Activated CD4-positive, alpha-beta memory T cell treated with anti-CD3 and anti-CD28 coated beads, Interleukin-2, amount 10 ng/mL, durations not matched to agents 7 days and 5 days (primary cell): ENCODE measurements at places on chromosomes 13 and 19.
A peak's percentile ranks its signal among the peaks of the same experiment; 100 is the strongest.

DNA sequence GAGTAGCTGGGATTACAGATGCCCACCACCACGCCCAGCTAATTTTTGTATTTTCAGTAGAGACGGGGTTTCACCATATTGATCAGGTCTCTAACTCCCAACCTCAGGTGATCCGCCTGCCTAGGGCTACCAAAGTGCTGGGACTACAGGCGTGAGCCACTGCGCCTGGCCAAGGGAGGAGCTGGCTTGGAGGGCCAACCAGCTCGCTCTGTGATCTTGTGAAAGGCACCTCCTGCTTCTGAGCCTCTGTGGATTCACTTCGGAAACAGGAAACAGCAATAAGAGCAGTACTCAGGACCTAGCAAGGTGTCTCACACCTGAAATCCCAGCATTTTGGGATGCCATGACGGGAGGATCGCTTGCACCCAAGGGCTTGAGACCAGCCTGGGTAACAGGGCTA lies 2.0 kb upstream of the ELL start:
- DNase-seq, result no peak

DNA sequence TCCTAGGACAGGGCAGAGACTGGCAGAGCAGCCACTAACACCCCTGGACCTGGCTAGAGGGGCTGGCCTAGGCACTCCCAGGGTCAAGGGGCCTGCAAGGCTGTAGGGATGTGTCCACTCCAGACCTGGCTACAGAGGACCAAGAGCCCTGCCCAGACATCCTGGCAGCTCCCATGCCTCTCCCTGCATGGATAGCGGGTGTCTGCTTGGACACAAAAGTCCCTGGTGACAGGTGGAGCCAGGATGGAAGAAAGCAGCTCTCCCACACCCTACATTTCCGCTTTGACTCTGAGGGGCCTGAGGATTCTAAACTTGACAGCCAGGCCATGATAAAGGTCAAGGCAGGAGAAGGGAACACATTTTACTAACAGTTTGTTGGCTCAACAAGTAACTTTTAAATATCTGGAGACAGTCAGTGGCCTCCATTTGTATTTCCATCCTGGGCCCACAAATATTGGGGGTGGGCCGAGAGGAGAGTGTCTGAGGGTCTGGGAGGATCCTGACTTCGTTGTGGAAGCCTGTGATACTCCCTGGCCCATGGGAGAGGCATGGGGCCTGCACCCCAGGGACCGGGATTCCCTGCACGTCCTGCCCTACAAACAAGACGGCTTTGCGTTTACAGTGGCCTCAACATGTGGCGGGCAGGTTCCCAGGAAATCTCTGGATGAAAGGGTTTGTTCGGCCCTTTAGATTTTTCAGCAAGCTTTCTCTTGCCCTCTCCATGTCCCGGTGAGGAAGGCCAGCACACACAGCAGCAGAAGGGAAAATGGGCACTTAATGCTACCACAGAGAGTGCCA lies 19.8 kb upstream of the SLC7A9 start:
- DNase-seq, result no peak

DNA sequence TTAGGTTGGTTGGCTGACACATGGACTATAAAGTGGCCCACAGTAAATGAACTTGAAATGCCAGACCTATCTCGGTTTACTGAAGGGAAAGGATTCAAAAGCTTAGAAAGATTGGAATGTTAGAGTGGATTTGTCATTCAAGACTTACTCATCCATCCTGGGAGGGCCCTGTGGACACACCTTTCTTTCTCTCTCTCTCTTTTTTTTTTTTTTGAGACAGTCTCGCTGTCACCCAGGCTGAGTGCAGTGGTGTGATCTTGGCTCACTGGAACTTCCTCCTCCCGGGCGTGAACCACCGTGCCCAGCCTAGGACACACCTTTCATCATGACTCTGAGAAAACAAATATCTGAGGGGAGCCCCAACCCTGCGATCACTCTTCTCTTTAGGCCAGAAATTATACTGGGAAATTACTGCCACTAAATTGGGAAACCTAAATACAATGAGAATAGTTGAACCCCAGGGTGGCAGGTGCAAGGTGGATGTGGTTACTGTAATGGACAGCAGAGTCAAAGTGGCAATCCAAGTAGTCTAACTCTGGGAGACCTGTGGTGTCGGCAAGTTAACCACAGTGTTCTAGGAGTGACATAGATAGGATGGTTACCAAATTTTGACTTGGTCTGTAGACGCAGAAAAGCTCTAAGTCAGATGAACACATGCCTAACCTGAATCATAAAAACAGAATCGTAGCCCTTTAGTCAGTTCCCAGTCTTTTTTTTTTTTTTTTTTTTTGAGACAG lies 47.1 kb upstream of the ZMYM5 start:
- DNase-seq, result no peak

GRCh38 chr13:87999788-88000187 lies 328.6 kb downstream of the SLITRK5 start:
- DNase-seq, result no peak

DNA sequence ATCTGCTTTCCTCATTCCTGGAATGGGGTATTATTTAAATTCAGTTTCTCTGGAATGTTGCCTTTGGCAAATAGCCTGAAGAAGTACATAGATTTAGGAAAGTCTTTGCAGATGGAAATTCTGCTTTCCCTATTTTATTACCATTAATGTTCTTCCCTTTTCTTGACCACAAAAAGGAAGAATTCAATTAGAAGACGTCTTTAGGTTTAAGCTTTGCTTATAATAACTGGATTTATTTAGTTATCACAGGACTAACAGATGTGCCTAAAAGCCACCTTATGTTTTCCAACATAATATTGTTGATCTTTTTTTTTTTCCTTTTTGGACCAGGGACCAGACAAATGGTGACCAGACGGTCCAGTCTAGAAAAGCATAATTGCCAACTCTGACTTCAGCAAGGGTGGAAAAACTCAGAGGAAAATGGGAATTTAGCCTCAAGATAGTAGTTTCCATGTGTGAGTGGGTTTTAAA lies 210.1 kb upstream of the SPRY2 start:
- no peak for DNase-seq

DNA sequence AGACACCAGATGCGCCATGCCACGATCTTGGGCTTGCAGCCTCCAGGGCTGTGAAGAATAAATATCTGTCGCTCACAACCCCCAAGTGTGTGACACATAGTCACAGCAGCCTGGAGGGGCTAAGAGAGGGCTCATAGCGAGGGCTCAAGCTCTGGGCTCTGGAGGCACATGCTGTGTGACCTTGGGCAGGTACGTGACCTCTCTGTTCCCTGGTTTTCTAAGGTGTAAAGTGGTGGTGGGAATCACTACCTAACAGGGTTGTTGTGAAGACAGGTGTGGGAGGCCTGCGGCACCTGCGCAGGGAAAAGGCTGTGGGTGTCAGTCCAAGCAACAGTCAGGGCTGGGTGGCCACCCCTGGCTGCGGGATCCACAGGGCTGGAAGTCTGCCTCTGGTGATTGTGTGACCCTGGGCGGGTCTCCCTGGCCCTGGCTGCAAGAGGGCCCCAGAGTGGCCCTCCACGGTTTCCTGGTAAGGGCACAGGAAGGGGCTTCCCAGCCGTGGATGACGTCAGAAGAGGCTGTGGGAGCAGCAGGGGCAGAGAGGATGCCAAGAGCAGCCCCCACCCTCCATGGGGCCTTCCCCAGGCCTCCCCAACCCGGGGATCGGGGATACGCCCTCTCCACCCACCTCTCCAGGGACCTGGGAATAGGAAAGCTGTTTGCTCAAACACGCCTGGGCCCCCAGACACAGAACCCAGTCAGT lies 218.8 kb upstream of the SGCG start:
- DNase-seq, result no peak

- no peak for DNase-seq
These were observed 37.3 kb downstream of the ZAR1L start for GRCh38 chr13:32277839-32278238.

DNA sequence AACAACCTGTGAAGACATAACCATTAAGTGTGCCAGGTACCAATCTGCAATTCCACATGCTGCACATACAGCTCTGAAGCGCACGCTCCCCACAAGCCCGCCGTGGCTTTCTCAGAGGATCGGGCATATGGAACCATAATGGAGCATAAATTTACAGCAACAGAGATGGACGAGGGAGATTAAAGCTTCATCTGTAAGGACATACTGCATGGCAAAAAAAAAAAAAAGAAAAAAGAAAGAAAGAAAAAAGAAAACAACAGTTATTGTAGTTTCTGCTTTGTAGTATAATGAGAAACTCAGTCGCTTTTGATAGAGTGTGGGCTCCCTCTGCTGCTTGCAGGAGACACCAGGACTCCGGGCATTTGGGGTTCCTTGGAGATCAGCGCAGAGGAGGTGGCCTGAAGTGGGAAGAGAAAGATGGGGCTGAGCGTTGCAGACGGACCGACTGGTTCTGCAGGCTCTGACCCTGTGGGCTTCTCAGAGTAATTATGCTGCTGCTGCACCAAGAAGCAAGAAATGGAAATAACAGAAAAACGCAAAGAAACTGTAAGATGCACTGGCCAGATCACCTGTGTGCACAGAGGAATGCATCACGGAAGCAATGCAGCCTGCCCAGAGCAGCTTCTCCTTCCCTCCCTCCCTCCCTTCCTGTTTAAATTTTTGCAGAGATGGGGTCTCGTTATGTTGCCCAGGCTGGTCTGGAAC lies 10.8 kb upstream of the PDCD5 start:
- peak; percentile 57 for DNase-seq

GRCh38 chr13:20161275-20161950 lies 561 bp upstream of the GJA3 start:
- DNase-seq, result peak; percentile 53

DNA sequence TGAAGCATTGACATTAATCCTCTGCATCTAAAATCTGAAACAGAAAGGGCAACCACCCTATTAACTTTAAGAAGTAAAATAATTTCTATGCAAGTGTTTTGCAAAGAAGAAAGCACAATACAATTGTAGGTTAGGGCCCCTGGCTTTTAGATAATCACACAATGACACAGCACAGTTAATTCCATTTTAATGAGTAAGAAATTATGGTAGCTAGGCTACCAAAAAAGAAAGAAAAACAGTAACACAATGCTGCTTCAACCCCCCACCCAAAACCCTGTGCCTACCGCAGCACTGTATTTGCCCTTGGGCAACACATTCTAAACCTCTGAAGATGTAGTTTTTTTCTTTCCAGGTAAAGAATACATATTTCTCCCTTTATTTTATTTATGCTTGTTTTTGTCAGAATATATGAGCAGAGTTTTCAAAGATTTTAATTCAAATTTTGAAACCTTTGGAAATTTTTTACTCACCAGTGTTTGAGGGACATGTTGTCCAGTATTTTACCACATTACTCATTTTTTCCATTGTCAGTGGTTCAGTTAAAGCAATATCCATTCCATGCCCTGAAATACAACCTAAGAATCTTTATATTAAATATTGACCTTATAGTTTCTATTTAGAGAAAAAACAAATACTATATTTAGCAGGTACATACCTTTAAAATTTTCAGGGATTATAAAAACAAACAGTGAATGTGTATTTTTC lies 21.1 kb downstream of the SOHLH2 start:
- DNase-seq, result no peak

DNA sequence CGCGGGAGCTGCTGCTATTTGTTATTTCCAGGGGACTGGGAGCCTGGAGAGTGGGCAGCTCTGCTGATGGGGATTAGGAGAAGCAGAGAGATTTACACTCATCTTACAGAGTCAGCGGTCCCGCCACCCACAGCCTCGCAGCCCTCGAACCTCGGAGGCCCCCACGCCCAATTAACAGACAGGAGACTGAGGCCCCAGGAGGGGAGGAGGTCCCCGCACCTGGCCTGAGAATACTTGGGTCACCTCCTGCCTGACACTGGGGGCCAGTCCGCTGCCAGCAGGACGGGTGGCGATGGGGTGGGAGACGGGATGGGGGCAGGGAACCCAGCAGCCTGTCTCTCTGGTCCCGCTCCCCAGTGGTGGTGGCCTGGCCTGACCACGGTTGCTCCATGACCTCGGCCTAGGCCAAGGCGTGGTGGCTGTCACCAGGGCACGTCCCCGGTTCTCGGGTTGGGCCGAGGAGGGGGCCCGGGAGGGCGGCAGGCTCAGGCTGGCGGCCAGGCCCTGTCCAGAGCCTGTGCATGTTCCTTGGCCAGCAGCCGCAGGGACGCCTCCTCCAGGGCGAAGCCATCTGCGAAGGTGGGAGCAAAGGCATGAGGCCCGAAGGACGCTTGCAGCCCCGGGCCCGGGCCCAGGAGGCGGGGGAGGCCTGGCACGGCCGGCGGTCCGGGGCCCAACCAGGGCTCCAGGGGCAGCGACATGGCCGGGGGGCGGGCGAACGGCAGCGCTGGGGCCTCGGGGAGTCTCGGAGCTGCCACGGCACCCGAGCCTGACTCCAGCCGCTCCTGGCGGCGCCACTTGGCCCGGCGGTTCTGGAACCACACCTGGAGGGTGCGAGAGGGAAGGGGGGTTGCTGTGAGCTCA lies 1.7 kb downstream of the RAX2 start:
- no peak for DNase-seq

DNA sequence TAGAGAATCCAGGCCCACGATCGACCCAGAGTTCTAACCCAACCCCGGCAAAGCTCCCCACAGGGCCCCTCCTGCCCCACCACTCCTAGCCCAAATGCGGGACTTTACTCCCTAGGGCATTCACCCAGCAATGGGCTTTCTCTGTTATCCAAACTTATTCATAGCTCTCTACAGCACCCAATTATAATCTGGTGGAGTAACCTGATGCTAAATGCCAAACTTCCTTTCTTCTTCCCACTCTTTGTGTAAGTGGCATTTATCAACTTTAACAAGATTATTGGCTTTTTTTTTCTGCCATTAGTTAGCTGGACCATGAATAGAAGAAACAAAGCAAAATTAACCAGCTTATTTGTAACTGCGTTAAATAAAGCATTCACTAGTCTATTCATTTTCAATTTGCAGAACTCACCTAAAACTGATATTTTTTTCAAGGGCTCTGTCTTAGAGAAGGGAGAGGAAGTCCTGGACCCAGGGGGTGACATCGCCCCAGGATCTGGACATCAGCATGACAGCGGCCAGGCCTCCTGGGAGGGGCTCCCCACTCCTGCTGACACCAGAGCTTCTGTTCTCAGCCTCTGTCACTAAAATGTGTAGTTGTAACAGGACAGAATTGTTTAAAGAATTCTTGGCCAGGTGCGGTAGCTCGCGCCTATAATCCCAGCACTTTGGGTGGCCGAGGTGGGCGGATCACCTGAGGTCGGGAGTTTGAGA lies 1.5 kb downstream of the FAM124A start:
- DNase-seq, result no peak

DNA sequence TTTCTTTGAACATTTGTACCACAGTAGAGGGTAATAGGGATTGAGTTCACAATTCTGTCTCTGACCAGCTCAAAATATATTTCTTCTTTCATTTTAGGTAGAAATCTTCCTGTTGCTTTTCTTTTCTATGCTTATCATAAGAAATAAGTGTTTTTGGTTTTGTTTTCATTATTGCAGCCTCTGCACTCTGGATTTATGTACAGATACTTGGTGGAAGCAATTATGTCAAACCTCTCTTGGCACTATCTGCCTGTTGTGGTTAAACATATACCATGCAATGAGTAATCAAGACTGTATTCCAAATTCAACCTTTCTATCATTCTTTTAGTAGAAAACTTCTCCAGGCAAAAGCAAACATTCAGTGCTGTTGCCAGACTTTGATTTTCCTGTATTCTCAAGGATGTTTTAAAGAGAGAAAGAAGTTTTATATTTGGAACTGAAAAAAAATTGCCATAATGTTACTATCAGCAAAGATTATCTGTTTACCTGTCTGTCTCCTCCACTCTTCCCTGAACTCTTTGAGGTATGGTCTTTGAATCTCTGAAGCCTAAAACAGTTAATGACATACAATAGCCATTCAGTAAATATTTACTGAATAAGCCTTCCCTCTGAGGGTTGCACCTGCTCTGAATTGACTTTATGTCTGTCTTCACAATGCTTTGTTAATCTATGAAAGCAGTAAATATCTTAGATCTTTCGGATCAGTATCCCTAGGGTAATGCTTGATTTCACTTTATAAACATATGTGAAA lies 612.5 kb upstream of the PRR20A start:
- no peak for DNase-seq

- no peak for DNase-seq
These were observed at the start of gene ZNF729 for GRCh38 chr19:22286151-22286810. Gene ZNF729 (plus strand): TSS chr19:22286441. CDS start chr19:22286526, 85 bp downstream.
